ENCODE measurements at places on chromosomes 3 and 15.

DNA sequence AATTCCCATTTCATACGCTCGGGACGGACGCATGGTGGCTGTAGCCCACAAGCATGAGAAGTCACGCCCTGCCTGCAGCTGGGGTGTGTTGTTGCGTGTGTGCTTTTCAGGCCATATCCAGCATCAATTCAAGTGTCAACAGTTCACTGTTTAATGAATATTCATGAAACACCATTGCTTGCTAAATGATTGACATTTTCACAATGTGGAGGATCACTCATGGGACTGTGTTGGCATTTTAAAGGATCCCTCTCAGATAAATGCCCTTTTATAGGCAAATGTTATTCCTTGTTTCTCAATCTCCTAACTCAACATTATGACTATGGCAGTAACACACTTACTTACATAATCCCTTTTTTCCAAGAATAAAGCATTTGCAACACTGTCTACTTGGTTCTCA lies 511.3 kb downstream of the GABRG3 start:
- DNase-seq, result no peak

GRCh38 chr15:78405336-78405924 lies 32.6 kb upstream of the IREB2 start:
- DNase-seq, result no peak

DNA sequence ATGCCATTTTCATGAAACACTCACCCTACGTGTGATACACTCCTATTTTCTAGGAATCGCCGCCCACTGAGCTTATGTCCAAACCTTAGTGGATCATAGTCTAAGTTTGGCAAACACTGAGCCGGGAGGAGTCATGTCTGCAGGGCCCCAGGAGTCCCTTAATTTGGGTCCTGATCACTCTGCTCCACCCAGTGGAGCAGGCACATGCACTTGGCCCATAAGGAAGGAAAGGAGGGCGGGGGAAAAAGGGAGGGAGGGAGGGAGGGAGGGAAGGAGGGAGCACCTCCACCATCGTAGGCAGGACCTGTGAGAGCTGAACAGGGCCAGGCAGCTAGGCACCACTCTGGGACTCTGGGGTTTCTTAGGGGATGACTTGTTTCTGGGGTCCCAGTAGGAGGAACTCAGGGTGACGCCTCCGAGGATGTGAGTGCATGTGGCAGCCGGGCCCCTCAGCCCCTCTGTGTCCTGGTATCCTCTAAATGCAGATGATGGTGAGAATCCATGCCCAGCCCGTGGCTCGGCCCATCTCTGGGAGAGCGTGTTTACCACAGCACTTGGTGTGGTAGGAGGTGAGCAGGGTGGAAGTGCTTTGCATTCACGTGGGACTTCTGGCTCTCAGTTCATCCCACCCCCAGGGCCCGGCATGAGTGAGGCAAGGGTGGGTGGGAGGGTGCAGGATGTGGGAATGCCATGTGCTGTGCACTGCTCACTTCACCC lies 109.4 kb downstream of the KLF13 start:
- DNase-seq, result peak; percentile 28

- DNase-seq, result no peak
These were observed 137.7 kb upstream of the MB21D2 start for GRCh38 chr3:193055352-193055751.

GRCh38 chr3:51967384-51968169 lies at the start of gene PCBP4:
PCBP4 (minus strand) TSS chr3:51967454; CDS start chr3:51961240, 6,214 bp downstream.
- no peak for DNase-seq

- DNase-seq, result no peak
These were observed 673.4 kb upstream of the CBLB start for GRCh38 chr3:106542101-106542769.

GRCh38 chr3:16173283-16174025 lies 1.0 kb upstream of the GALNT15 start:
- DNase-seq, result no peak

DNA sequence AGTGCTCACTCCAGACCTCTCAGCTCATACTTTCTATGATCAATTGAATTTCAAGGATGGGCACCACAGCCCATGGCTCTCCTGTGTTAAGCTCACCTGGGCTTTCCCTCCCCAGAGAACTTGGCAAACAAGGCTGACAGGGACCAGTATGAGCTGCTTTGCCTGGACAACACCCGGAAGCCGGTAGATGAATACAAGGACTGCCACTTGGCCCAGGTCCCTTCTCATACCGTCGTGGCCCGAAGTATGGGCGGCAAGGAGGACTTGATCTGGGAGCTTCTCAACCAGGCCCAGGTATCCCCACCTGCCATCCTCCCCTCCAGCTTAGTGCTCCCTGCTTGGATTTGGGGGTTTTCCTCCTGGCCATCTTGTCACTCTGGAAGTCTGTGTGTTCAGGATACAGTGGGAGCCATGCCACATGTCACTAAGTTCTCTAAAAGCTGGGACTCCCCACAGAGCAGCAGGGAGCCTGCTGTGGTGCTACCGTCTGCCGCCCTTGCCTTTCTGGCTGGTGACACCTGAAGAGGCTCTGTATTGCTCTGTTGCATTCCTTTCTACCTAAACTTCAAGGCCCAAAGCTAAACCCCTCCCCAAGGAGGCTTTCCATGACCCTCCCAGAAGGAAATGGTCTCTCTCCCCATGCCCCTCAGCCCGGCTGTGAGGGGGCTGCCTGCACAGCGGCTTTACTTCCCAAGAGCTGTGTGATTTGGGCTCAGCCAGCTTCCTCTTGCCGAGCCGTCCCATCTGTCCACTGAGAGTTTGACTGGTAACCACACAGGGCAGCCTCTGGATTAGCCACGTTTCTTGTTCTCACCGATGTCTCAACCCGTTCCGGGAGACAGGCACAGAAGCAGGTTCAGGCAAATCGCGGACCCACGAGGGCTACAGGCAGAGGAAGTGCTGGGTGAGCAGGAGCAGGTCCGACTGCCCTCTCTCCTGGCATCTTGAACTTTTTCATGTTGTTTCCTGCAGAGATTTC lies 10.8 kb downstream of the TF start:
- no peak for DNase-seq

DNA sequence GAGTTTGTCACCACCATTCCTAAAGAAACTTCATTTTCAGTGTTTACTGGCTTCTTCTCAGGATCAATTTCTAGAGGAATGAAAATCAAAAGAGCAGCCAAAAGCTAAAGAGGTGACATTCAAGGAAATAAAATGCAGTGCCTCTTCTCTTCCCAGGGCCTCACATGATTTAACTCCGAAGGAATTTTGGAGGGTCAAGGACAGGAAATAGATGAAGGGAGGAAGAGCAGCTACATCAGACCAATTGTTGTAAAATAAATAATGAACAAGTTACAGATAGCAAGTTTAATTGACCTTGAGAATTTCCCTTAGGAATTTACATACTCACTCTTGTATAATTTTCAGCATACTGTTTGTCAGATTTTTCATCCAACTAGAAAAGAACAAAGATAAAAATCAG lies 78.1 kb downstream of the LRRFIP2 start:
- no peak for DNase-seq

GRCh38 chr3:192566706-192567290 lies 160.5 kb downstream of the FGF12 start:
- DNase-seq, result peak; percentile 33

DNA sequence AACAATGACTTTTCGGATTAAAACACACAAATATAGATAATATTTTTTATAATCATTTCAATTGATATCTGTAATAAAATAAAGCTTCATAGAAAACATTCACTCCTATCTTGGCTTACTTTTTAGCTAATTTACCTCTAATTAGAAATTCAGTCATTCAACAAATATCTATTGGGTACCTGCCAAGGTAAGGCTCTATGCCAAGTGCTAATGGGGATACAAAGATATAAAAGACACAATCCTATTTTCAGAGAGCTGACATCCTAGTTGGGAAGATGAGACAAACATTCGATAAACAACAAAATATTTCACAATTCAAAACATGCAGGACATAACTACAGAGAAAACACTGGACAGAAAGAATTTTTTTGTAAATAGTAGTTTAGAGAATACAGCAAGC lies 63.3 kb downstream of the ULK4 start:
- DNase-seq, result no peak

DNA sequence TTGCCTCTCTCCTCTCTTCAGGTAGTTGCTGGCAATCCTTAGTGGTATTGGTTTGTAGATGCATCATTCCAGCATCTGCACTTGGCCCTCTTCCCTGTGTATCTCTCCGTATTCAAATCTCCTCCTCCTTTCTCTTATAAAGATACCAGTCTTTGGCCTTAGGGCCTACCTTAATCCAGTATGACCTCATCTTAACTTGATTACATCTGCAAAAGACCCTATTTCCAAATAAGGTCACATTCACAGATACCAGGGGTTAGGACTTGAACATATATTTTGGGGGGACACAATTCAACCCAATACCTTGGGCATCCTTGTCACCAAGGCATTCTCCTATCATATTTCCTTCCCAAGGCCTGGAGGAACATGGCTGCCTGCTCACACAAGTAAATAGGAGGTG lies 22.0 kb upstream of the ABHD2 start:
- no peak for DNase-seq

DNA sequence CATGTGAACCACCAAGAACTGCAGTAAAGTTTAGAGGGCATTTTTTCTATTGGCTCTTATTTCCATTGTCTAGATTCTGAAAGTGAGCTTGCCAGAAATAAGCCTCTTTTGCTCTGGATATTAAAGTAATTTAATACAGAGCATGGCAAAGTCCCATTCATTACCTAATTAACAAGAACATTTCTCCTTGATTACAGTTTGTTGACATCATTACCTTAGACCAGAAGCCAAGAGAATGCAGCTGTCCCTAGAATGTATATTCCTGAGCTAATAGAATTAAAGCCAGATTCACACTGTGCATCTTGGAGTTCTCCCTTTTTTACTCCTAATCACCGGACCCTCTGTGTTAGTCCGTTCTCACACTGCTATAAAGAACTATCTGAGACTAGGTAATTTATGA lies 46.4 kb upstream of the TM4SF4 start:
- DNase-seq, result no peak

GRCh38 chr3:81302045-81302444 lies 459.4 kb downstream of the GBE1 start:
- DNase-seq, result no peak

GRCh38 chr3:128281461-128282367 lies 128.4 kb downstream of the EEFSEC start:
- DNase-seq, result no peak

GRCh38 chr15:92648190-92648875 lies 7.2 kb downstream of the FAM174B start:
- no peak for DNase-seq

GRCh38 chr3:123037015-123037375 lies 9.4 kb upstream of the SEMA5B start:
- DNase-seq, result no peak

DNA sequence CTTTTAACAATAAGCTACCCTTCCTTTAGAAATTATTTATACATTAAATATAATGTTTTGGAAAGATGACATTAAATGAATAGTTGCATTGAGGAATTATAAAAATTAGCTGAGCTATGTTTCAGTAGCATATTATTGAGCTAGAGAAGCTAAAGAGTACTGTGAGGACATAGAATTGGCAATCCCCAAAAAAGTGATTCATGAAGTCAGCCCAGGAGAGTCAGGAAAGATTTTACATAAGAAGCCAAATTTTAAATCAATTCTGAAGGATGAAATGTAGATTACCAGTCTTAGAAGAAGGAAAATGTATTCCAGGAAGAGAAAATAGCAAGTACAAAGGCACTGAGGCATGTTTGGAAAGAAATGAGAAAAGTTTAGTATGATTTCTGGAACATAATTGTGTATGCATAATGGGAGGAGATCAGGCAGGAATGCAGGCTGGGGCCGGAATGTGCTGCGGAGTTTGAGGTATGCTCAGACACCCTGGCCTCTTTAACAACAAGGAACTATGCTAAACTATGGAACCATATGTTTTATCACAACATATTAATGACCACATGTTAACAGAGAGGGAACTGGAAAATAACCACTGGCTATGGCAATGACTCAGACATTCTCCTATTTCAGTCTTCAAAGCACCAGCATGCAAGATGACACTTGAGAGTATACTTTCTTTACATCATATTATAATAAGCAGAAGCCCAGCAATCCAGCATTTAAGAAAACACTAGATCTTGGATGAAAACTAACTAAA lies 103.3 kb upstream of the COL8A1 start:
- DNase-seq, result no peak

GRCh38 chr3:169041677-169042171 lies 621.8 kb downstream of the MECOM start:
- no peak for DNase-seq

DNA sequence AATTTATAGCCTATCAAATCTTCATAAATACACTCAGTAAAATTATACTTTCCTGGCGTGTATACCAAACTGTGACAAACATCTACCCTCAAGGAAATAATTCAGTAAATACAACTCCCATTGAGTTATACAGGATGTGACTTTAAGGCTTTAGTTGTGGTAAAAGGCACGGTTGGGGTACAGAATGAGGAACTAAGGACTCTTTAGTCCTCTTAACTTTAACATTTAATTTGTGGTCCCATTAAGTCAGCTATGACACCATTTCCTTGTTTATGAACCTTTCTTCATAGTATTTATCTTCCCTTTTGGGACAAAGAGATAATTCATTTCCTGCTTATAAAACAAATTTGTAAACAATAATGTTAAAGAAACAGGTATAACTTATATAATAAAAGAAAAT lies 30.2 kb downstream of the IFT80 start:
- no peak for DNase-seq

DNA sequence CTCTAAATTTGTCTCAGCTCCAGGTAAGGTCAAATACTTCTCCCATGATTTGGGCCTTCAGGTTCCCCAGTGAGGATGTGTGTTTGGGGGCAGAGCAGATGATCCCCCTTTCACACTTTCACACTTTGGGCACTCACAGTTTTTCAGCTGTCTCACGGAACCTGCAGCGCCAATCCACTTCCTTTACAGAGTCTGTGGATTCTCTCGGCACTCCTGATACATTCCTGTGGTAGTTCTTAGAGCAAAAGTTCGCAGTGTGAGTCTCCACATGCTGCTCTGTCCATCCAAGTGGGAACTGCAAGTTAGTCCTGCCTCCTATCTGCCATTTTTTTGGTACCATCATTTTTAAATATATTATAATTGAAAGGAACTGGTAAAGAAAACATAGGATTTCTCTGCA lies 20.2 kb upstream of the CPOX start:
- no peak for DNase-seq

DNA sequence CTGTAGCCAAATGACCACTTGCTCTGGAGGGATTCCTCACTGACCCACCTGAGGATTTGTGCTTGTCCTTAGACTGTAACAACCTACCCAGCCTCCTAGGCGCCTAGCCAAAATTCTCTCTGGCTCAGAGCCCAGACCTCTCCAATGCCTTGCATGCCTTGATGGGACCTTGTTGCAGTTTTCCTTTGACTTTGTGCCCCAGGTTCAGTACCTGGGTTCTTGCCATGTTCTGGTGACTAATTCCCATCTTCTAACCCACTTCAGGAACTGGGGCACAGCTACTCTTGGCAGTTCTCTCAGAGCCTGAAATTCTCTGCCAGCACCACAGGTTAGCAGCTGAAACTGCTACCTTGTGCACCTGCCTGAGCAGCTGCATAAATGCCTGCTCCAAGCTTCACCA lies 27.0 kb upstream of the UBE3A start:
- no peak for DNase-seq
